ENCODE measurements at places on chromosomes 6 and 20.

DNA sequence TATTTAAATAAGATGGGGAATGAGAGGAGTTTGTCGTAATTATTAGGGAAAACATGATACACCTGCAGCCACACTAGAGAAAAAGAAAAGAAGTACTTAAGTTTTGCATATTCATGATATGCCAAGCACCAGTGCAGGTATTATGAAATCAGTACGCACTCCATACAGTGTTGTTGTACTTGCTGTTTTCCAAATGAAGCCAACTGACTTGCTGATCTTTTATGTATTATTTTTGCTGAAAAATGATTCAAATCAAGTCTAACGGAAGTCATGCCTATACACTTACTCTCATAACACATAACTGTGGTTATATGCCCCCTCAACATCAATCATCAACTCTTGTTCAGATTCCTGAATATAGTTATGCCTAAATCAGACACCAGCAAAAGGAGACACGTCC lies 584.9 kb upstream of the EYS start:
- no peak for DNase-seq

GRCh38 chr6:163461696-163462095 lies 47.2 kb downstream of the QKI start:
- no peak for DNase-seq

- no peak for DNase-seq
Measured at GRCh38 chr6:620166-620565, 36.7 kb downstream of the HUS1B start.

GRCh38 chr20:62578294-62578897 lies 63.9 kb upstream of the SLCO4A1 start:
- DNase-seq = no peak

- DNase-seq = peak; percentile 37
Measured at GRCh38 chr20:32574296-32575226, 10.6 kb downstream of the NOL4L start.
